ENCODE measurements at places on chromosomes 4 and X. TPM values are rescaled to one million over a fixed set of nuclear protein-coding genes. Genes with fewer than 3 reads are reported as not detected.

DNA sequence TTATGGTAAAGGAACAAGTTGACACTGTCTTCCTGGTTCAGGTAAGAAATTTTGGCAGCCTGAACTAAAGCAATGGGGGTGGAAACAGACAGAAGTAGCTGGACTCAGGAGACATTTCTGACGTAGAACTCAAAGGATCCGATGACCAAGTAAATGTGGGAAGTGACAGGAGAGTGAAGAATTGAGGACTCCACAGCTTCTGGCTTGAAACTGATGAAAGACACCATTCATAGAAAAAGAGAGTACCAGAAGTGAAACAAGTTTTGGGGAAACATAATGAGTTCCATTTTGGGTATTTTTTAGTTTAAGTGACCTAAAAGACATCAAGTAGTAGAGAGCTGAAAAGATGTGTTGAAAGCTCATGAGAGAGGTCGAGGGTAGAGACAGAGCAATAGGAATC is 5.7 kb downstream of the FAM120C start:
- H3K4me1 ChIP-seq, result peaks cover 3% of the 10 kb centered on the region
- no peak for DNase-seq
- H3K4me3 ChIP-seq, result no peak overlapping the region

GRCh38 chr4:15427701-15428100 is at the start of gene C1QTNF7:
Gene C1QTNF7, plus strand, starts transcription at chr4:15428033. Its CDS starts 7,711 bp downstream, at chr4:15435744.
- no peak within 1 kb of the TSS for H3K27ac ChIP-seq
- no peak for DNase-seq
- H3K27me3 ChIP-seq, result no peaks in the 10 kb centered on the region

CLDN22 gene
- 0.11 TPM for total RNA-seq

UGT2B10 gene
- 0.13 TPM for total RNA-seq
